ENCODE measurements at places on chromosomes 5 and 9.
A peak's percentile ranks its signal among the peaks of the same experiment; 100 is the strongest.

- no peak for DNase-seq
These were observed 1.3 kb upstream of the TMEM210 start for GRCh38 chr9:137172901-137173795.

- no peak for DNase-seq
These were observed 27.2 kb downstream of the PRRC2B start for GRCh38 chr9:131420980-131421624.

GRCh38 chr5:133818031-133818431 lies 150.4 kb downstream of the C5orf15 start:
- DNase-seq: no peak

DNA sequence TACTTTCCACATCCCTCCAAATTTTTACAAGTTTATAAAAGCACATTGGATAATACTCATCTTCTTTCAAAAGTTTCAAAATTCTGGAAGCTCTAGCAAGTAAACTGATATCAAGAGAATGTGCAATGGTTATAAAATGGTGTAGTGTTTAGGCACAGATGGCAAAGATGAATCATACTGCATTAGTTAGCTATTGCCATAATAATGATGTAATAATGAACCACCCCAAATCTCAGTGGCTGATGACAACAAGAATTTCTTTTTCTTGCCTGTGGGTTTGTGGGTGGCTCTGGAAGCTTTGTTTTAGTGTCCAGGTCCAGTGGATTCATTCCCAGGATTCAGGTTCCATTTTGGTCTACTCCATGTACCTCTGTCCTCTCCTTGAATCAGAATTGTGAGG lies 319.0 kb downstream of the BRINP1 start:
- DNase-seq: no peak

DNA sequence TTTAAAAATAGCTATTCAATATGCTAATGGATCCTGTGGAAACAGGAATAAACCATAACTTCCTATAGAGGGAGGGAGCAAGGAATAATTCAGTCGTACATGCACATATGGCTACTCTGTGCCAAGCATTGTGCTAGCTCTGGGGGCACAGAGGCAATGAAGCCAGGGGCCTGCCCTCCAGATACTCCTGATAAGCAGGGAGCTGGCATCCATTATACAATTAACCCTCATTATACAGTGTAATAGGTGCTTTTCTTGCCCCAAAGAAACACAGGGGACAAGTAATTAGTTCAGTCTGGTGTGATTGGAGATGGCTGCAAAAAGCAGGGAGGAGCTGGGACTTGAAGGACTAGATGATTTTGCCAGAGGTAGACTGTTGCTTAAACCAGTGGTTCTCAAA lies 200.4 kb downstream of the SREK1 start:
- no peak for DNase-seq

DNA sequence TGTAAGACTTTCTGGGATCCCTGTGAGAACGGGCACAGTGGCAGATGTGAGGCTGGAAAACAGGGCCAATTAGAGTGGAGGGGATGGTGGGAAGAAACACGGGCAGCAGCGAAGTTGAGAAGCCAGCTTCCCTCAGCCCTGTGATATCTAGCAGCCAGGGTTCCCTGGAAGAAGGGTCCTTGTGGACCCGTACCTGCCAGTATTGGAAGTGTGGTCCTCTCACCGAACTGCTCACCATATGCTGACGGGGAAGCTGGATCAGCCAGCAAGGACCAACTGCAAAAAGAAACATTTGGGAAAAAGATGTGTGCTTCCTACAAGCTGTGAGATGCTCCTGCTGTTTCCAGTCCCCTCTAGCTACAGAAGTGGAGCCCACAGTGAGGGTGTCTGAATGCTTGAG lies 13.6 kb downstream of the CKMT2 start:
- no peak for DNase-seq

DNA sequence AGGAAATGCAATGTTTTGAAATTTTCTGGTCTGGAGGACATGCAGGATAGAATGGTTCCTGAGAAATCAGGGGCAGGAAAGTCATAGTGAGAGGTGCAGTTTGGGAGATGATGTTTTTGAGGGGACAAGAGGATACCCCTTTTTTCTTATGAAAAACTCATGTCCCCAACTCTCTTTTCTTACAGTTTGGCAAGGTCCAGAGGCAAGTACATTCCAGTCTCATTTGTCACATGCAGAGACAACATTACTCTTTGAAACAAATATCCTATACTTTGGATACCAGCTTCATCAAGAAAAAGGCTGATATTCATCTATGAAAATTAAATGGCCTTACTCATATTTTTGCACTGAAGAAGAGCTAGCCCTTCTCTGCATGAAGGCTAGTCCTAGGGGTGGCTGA lies 48.2 kb downstream of the EQTN start:
- no peak for DNase-seq

DNA sequence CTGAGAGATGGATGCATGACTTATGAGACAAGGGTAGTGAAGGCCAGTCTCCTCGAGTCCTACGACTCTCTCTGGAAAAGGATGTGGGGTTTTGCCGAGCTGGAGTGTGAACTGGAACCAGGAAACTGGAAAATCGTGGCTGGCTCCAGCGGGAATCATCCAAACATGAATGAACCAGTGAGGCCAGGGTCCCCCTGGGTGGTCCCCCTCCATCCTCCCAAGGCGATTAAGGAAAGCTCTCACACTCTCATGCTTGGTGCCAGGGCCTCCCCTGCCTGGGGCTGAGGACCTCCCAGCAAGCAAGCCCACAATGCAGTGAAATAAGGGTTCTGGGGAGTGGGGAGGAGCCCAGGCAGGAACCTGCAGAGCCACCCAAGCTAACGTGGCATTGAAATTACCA lies 9.6 kb upstream of the AMBP start:
- no peak for DNase-seq

DNA sequence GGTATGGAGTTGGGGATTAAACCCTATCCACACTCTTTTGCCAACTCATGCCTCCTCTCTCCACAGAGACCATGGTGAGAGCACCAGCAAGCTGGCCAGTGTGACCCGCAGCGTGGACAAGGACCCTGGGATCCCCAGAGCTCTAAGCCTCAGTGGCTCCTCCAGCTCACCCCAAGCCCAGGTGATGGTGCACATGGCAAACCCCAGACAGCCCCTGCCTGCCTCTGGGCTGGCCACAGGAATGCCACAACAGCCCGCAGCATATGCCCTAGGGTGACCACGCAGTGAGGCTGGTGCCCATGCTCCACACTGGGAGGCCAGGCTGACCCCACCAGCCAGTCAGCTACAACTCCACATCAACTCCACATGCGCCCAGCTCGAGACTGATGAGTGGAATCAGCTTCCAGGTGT lies 11.5 kb upstream of the CARD19 start:
- DNase-seq: no peak

- DNase-seq: no peak
These were observed 27.2 kb upstream of the DEPDC1B start for GRCh38 chr5:60727033-60727679.

GRCh38 chr5:52749666-52750065 lies 38.0 kb upstream of the ITGA1 start:
- DNase-seq: no peak

GRCh38 chr9:97940741-97941140 lies 2.8 kb upstream of the HEMGN start:
- DNase-seq: no peak

DNA sequence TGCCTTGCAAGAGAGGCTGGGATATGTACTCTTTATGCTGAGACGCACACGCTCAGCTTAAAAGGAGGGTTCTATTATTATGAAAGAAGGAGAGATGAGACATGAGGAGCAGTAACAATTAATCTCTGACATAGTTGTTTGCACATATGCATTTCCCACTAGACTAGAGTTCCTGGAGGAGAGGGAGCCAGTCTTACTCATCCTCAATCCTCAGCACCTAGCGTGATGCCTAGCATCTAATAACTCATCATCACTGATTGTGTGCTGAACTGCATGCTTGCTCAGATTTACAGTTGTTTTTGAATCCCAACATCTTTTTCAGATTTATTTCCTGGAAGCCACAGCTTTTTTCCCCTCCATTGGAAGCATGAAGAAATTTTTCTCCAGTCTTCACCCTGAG lies 35.5 kb downstream of the GCNT4 start:
- peak; percentile 16 for DNase-seq

All from GM04503 (cell line).